ENCODE measurements at places on chromosomes 11 and 22.

DNA sequence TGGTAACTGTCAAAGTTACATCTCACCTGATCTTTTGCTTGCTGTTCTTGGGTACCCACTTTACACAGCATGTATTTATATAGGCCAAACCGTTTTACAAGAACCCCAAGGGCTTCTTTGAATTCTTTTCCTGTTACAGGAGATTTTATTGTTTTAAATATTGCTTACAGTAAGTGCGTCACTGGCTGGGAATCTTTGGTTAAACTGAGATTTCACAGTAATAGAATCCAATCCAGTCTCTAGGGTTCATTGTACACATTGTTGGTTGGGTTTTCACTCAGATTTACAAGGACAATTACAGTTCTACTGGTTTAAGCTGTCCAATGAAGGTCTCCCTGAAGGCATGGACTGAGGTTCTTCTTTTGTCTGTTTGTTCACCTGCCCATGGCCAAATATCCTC is 171.7 kb downstream of the INSC start:
- DNase-seq, result no peak

DNA sequence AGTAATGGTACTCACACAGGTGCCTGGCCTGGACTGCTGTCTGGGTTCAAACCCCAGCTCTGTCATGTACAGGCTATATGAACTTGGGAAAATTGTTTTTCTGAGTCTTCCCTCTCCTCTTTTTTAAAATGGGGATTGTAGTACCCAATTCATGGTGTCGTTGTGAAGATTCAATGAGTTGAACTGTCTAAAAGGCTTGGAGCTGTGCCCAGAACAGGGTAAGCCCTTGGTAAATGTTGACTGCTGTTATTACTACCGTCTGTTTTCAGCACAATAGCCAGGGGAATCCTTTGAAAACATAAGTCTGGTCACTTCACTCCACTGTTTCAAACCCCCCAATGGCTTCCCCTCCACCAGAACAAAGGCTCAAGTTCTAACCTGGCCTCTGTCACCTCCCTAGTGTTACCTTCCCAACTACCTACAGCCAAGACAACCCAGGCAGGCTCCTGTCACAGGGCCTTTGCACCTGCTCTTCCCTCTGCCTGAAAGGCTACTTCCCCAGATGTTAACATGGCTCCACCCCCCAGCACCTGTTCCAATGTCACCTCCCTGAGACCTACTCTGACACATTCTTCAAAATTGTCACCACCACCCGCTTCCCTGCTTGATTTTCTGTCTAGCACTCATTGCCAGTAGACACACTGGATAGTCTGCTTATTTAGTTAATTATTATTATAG is 152.8 kb downstream of the CHST1 start:
- DNase-seq, result no peak

GRCh38 chr11:35787013-35787504 is 124.5 kb downstream of the TRIM44 start:
- no peak for DNase-seq

GRCh38 chr22:50489363-50490243 is 2.9 kb downstream of the MIOX start:
- DNase-seq, result no peak

- DNase-seq, result no peak
Measured at GRCh38 chr11:46293641-46294103, 16.2 kb downstream of the CREB3L1 start.

Data from CD4-positive, alpha-beta T cell treated with Interleukin-12 subunit alpha and Interleukin-12 subunit beta, for 1 hour (primary cell).